ENCODE measurements at places on chromosomes 6 and 20. TPM values are rescaled to one million over a fixed set of nuclear protein-coding genes. Genes with fewer than 3 reads are reported as not detected.

PRSS35 gene
- polyA plus RNA-seq = not detected

PRL gene
- 0.42 TPM for polyA plus RNA-seq

LY6G5C gene
- 5.8 TPM for polyA plus RNA-seq

TINAG gene
- polyA plus RNA-seq = not detected

MAP3K5 gene
- polyA plus RNA-seq = 9.6 TPM

SS18L1 gene
- 14.9 TPM for polyA plus RNA-seq

XKR7 gene
- polyA plus RNA-seq = not detected

NOTCH4 gene
- 5.2 TPM for polyA plus RNA-seq

MACROD2 gene
- polyA plus RNA-seq = not detected

COQ3 gene
- 1.6 TPM for polyA plus RNA-seq

B4GALT5 gene
- polyA plus RNA-seq = 2.4 TPM

MAK gene
- polyA plus RNA-seq = 0.76 TPM

MCUR1 gene
- 1.8 TPM for polyA plus RNA-seq

AIF1 gene
- 2,310 TPM for polyA plus RNA-seq

IL20RA gene
- not detected for polyA plus RNA-seq

PTCHD4 gene
- polyA plus RNA-seq = not detected

SEC63 gene
- polyA plus RNA-seq = 33.7 TPM

WFDC10B gene
- polyA plus RNA-seq = not detected

VSX1 gene
- polyA plus RNA-seq = not detected

HLA-A gene
- polyA plus RNA-seq = 2,621 TPM

SPTLC3 gene
- polyA plus RNA-seq = not detected
